ENCODE measurements at places on chromosomes 16 and 17.

DNA sequence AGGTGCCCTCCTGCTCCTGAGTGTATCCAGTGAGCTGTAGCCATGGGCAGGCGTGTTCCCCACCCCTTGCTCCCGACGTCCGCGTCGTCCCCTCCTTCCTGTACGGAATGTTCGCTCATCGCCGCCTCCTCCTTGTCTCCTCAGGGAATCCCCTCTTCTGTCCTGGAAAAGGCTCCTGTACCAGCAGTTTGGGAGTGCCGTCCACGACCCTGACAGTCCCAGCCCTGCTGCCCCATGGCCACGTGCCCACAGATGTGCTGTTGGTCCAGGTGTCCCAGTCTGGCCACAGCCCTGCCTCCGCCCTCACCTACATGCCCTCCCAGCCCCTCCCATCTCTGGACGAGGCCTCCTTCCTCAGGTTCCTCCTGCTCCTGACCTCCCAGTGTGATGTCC, 30.2 kb downstream of the OR1D5 start:
- DNase-seq: no peak

DNA sequence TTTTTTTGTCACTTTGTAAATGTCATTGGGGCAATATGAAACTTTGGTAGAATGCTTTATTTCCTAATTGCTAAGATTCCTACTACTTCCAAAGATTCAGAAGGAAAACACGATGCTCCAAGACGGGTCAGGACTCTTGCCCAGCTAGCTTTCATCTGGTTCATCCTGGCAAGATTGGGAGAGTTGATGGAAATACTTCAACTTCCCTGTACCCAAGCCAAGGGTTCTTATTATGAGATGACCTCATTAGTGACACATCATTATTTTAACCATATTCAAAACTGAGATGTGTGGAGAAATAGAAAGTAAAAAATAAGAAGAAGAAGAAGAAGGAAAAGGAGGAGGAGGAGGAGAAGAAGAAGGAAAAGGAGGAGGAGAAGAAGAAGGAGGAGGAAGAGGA, 25.6 kb downstream of the SOX9 start:
- no peak for DNase-seq

DNA sequence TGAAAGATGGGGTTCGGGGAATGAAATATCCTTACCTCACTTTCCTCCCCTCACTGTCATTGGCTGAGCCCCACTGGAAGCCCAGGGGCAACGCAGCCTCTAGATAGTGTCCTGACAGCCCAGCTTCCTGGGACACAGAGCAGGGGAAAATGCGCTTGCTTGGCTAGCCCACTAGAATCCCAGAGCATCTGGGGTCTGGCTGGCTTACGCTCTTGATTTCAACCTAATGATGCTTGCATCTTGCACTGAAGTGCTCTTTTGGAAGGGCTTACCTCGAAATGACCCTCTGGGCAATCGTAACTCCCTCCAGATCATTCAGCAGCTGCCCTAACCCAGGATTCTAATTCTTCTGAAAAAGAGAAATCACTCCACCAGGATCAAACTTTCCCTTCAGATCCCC, 147.6 kb downstream of the SOX9 start:
- no peak for DNase-seq

DNA sequence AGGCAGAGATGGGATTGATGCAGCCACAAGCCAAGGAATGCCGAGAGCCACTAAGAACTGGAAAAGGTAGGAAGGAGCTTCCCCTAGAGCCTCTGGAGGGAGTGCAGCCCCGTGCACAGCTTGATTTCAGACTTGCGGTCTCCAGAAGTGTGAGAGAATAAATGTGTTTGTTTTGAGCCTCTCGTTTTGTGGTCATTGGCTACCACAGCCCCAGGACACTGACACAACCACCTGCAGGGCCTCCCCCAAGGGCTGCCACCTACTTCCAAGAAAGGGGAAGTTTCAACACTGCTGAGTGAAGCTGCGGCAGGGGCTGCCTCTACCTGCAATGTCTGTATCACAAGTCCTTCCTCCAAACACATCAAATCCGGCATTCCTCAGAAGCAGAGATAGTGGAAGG, 346.9 kb downstream of the C16orf95 start:
- peak; percentile 1 for DNase-seq

DNA sequence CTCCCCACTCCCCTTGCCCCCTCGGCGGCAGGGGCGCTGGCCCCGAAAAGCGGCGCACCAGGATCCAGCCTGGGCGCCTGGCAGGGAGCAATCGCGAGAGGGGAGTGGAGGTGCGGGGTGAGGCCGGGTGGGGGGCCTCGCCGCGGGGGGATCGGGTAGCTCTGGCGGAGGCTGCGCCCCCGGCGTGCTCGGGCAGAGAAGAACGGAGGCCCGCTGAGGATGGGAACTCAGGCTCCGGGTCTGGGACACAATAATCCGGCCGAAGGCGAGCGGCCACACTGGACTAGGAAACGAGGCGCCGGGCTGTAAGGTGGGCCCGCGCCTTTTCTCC, 721 bp upstream of the PCGF2 start:
- DNase-seq: no peak

DNA sequence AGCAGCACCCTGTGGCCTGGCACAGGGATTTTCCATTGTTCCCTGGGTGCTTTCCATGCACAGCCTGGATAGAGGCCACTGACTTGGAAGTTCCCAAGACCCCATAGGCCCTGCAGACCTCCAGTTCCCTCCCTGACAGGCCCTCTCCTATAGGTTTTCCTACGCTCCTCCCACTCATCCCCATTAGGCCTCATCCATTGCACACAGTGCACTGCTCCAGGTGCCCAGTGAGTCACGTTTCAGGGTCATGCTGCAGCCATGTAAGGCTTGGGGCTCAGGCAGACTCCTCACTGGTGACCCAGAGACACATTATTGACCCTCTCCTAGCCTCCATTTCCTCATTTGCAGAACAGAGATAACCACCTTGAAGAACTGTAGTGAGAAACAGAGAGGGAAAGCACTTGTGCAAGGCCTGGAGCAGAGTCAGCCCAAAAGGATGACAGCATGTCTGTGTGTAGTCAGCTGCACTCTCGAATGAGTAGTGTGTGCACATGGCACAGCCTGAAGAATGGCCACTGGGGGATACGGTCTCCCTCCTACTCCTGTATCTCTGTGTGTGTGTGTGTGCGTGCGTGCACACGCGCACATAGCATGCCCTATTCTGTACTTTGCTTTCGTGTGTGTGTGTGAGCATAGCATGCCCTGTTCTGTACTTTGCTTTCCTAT, 26.8 kb downstream of the DRC3 start:
- no peak for DNase-seq

DNA sequence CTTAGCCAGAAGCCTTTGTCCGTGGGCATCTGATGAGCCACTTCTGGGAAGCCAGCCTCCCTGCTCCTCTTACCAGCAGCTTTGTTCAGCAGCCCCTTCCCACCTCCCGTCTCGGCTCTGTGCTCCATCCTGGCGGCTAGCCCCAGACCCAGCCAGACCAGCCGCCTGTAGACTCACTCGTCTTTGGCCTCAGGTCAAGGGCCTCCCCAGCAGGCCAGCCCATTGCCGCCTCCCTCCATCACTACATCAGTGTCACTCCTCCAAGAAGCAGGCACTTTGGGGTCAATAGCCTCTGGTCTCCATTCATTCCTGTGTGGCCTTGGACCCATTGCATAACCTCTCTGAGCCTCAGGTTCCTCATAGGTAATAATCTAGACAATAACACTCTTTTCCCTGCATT, 20.9 kb upstream of the CRHR1 start:
- DNase-seq: no peak

DNA sequence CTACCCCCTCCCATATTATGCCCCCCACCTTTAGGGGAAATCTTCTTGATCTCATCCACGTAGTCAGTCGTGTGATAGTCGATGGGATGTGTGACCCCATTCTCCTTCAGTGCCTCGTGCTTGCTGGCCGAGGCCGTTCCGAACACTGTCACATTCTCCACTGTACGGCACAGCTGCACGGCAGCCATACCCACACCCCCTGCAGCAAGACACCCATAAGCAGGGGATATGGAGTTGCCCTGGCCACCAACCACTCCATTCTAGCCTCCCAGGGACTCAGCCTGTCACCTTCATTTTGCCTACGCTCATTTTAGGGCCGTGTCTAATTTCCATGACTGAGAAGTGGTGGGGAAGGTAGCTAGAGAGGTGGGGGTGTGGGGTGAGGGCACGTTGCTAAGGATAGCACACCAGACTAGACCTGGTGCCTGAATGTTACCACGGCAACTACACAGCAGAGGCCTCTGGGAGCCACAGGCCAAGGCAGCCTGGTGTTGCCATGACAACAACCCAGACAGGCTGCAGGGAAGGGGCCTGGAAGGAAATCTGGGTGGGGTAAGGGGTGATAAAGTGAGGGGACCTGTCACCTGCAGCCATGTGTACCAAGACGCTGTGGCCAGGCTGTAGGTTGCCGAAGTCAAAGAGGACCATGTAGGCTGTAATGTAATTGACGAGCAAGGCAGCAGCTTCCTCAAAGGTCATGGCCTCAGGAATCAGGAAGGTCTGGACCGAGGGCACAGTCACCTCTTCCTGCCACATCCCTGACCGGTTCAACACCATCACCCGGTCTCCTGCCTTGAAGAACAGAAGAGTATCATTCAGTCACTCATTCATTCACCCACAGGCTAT, 4.0 kb downstream of the VAT1 start:
- DNase-seq: peak; percentile 55

DNA sequence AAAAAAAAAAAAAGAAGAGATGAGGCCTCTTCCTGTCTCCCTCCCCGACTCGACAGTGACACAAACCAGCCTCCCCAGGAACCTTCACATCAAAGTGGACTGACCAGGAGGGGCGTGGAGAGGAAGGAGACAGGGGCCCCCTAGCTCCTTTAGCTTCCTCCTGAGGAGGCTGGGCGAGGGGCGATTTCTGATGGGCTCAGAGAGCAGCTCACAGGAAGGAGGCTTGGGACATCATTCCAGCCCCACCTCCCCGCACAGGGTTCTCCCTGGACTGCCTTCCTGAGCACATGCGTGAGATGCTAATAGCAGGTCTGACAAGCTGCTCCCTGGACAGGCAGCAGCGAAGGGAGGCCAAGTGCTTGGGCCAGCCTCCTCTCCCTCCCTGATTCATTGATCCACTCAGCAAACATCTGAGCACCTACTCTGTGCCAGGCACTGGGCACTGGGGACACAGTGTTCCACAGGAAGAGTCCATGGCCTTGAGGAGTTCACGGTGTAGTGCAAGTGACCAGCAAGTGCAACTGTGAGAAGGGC, 14.4 kb upstream of the DOK4 start:
- no peak for DNase-seq

DNA sequence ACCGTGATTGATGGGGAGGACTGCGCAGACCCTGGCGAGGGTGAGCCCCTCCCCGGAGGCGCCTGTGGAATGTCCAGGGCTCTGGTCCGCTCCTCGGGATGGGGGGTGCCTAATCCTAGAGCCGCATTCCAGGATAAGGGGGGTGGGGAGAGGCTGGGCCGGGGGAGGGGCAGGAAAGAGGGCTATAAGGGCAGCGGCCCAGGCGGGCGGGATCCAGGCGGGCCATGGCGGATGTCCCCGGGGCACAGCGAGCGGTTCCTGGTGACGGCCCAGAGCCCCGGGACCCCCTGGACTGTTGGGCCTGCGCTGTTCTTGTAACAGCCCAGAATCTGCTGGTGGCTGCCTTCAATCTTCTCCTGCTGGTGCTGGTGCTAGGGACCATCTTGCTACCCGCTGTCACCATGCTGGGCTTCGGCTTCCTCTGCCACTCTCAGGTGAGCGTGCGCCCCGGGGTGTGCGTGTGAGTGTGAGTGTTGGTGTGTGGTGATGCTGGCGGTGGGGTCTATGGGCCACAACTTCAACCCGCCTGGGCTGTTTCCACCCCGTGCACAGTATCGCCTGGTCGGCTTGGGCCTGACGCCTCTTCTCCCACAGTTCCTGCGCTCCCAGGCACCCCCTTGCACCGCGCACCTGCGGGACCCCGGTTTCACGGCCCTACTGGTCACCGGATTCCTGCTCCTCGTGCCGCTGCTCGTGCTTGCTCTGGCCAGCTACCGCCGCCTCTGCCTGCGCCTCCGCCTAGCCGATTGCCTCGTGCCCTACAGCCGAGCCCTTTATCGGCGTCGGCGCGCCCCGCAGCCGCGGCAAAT, at the start of gene TMEM88:
Gene TMEM88 (plus strand): TSS at position 216 of the 809 bp plus-strand sequence. CDS start 9 bp downstream, at position 225.
- no peak for DNase-seq

- DNase-seq: no peak
Measured at GRCh38 chr17:40399185-40399584, 18.5 kb downstream of the TOP2A start.

GRCh38 chr17:2157675-2158395, 102.9 kb downstream of the HIC1 start:
- DNase-seq: peak; percentile 79

DNA sequence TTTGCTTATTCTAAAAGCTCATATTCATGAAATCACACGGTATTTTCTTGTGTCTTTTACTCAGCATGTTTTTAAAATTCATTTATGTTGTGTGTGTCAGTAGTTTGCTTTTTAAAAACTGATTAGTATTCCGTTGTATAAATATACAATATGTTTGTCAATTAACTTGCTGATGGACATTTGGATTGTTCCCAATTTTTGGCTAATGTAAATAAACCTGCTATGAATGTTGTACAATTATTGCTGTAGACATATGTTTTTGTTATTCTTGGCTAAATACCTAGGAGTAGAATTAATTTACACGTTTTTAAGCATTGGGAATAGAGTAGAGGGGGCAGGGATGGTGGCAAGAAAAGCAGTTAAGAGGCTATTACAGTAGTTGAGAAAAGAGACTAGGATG, 199.5 kb upstream of the CCL2 start:
- no peak for DNase-seq

- DNase-seq: no peak
Measured at GRCh38 chr17:43723697-43724359, 34.8 kb downstream of the SOST start.

DNA sequence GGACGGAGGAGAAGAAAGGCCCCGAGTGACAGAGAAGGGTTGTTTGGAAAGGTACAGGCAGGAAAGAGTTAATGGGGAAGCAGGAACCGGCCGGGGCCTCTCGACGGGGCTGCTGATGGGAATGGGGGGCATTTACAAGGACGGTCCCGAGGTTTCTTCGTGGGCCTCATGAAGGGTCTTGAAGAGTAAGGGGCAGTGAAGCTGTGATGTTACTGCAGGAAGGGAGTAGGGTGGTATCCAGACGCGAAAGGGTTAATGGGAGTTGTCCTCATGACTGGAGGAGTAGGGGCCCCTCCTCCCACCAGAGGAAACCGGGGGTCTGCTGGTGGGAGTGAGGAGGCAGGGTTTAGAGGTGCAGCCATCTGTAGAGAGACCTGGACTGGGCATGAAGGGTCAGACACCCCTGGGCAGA, 481 bp downstream of the PDK2 start:
- no peak for DNase-seq

GRCh38 chr17:34609210-34609609, 29.8 kb downstream of the TMEM132E start:
- DNase-seq: no peak

GRCh38 chr16:9114112-9114511, 22.7 kb downstream of the HAPSTR1 start:
- no peak for DNase-seq

DNA sequence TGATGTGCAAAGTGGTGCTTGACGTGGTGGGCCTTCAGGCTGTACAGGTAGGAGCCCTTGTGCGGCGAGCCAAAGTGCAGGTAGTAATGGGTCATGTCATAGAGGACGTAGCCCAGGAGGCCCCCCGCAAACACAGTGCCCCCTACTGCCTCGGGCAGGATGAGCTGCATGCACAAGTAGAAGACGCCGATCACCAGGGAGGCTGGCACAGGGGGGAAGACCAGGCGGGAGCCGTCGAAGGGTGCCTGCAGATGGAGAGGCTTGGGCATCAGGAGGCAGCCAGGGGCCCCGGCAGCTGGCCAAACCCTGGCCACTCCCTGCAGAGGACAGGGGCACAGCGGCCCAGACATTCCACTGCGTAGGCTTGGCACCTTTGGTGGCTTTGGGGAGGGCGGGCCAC, 15.7 kb upstream of the MLKL start:
- no peak for DNase-seq

GRCh38 chr17:10767232-10767631, 36.7 kb downstream of the TMEM238L start:
- DNase-seq: no peak

- DNase-seq: no peak
Measured at GRCh38 chr17:41586863-41587495, at the start of gene KRT14. TSS of gene KRT14 (minus strand) at chr17:41586895. CDS start at chr17:41586834, 61 bp downstream.
